ENCODE measurements at places on chromosomes 5 and 9.

- DNase-seq: no peak
Measured at GRCh38 chr9:19665146-19665863, 123.5 kb downstream of the SLC24A2 start.

DNA sequence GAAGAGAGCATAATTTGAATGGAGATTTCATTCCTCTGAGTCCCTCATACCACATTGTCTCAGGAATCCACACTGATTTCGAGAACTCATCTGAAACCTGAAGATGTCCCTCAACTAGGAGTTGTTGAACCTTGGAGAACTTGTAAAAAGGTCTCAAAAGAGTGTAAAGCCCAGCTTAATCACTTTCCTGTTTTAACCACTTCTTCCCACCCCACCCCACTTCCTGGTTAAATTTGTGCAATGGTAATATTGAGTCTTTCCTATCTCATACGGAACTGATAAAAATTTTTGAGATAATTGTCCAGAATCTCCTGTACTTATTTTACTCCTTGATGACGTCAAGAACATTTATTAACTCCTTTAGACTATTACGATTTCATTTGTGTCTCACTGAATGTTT, 240.7 kb downstream of the ARRDC3 start:
- DNase-seq: no peak

- DNase-seq: no peak
Measured at GRCh38 chr9:113668061-113668460, 204.5 kb downstream of the RGS3 start.

GRCh38 chr5:130937046-130937445, 228.0 kb downstream of the HINT1 start:
- DNase-seq: no peak

GRCh38 chr5:82641331-82642003, 363.3 kb upstream of the RPS23 start:
- peak; percentile 72 for DNase-seq

- DNase-seq: no peak
Measured at GRCh38 chr9:111831371-111832108, 36.8 kb upstream of the SHOC1 start.

DNA sequence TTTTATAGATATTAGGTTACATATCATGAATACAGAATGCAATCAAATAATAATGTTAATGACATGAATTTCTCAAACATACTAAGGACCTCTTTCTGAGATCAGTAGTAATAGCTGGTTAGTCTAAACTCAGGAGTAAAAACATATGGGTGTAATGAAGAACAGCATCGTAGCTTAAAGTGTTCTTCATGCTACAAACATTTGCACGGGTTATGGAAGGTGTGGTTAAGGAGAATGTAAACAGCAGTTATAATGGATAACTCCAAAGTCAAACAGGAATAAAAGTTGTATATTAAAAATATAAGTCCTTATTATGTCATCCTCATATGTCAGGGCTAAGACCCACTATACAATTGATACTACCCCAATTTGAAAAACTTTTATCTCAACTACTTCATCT, 112.5 kb downstream of the RICTOR start:
- DNase-seq: no peak

- no peak for DNase-seq
Measured at GRCh38 chr9:115162946-115163345, 45.0 kb upstream of the TNC start.

GRCh38 chr5:169288066-169288930, 12.6 kb downstream of the SLIT3 start:
- no peak for DNase-seq

DNA sequence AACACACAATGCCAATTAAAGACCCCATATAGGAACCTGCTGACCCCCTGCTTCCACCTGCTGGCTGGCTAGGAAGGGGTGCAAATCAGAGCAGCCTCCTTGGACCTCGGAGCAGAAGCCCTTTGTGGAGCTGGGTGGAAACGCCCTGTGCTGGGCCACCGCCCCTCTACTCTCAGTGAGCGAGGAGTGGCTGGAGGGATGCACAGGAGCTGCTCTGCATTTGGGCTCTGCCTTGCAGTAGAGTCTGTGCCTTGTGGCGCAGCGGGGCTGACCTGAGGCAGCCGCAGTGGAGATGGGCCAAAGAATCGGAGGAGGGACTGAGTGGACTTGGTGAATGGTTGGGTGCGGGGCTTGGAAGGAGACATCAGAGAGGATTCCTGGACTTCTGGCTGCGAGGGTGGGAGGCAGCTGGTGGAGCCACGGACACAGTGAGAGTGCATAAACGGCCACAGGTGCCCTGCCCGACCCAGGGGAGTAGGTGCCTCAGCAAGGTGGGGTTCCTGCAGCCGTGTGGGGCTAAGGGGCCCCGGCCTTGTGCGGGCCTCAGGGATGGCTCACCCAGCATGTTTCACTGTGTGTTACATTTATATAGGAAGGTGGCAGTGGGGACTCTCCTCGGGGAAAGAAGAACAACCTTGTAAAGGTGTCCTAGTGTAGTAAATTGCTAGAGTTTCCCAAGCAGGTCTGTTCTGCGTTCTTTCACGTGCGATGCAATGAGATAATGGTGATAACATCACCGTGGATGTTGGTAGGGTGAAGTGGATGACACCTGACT, 14.1 kb upstream of the IRX4 start:
- DNase-seq: no peak

- DNase-seq: no peak
Measured at GRCh38 chr5:133945568-133945967, 22.9 kb downstream of the C5orf15 start.

DNA sequence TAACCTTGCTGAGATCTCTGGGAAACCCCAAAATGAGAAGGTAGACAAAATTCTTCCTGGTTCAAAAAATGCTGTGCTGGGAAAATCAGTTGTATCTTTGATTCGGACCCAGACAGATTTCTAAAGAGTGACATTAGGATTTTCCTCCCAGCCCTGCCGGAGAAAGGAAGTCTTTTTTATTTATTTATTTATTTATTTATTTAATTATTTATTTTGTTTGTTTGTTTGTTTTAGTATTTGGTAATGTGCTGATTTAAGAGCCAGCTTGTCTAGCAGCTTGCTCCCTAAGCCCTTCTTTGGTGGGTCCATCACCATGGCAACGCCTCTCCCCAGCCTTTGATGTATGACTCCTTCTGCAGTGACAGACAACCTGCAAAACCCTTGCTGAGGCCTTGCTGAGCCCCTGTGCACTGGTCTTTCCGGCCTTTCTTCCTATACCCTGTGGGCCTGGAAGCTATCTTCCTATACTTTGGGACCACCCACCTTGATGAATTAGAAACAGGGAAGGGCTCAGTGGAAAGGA, 60.6 kb upstream of the AFAP1L1 start:
- DNase-seq: no peak

DNA sequence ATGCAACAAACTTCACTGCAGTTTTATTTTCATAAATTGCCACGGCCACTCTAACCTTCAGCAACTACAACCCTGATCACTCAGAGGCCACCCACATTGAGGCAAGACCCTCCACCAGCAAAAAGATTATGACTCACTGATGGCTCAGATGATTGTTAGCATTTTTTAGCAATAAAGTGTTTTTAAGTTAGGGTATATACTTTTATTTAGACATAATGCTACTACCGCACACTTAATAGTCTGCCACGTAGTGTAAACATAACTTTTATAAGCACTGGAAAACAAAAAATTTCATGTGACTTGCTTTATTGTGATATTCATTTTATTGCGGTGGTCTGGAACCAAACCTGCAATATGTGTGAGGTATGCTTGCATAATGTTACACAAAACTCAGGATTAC, 257.9 kb downstream of the ZSWIM6 start:
- DNase-seq: no peak
